ENCODE measurements at places on chromosomes 16 and 17. TPM values are rescaled to one million over a fixed set of nuclear protein-coding genes. Genes with fewer than 3 reads are reported as not detected.

- no peaks in the 10 kb centered on the region for H3K27me3 ChIP-seq
- H3K36me3 ChIP-seq, result no peaks in the 10 kb centered on the region
- H3K4me1 ChIP-seq, result no peaks in the 10 kb centered on the region
Observed at GRCh38 chr16:77744141-77744540, 21.8 kb downstream of the NUDT7 start.

GRCh38 chr16:86074651-86075487 lies 175.9 kb downstream of the IRF8 start:
- no peak overlapping the region for H3K27ac ChIP-seq
- peaks cover 9% of the 10 kb centered on the region for H3K4me1 ChIP-seq
- peaks cover 2% of the 10 kb centered on the region for H3K27me3 ChIP-seq
- no peaks in the 10 kb centered on the region for H3K36me3 ChIP-seq
- DNase-seq, result peak; percentile 52
- no peak overlapping the region for H3K4me3 ChIP-seq

- H3K36me3 ChIP-seq, result no peaks in the 10 kb centered on the region
- no peak overlapping the region for H3K4me3 ChIP-seq
- H3K27ac ChIP-seq, result no peak overlapping the region
- H3K4me1 ChIP-seq, result no peaks in the 10 kb centered on the region
Observed at GRCh38 chr17:50904518-50905459, 38.6 kb upstream of the TOB1 start.

- no peaks in the 10 kb centered on the region for H3K36me3 ChIP-seq
- no peak overlapping the region for H3K27ac ChIP-seq
- DNase-seq, result peak; percentile 54
- H3K27me3 ChIP-seq, result no peaks in the 10 kb centered on the region
- H3K4me3 ChIP-seq, result no peak overlapping the region
- peaks cover 26% of the 10 kb centered on the region for H3K4me1 ChIP-seq
Observed at GRCh38 chr17:78767806-78768205, 14.3 kb downstream of the CYTH1 start.

DNA sequence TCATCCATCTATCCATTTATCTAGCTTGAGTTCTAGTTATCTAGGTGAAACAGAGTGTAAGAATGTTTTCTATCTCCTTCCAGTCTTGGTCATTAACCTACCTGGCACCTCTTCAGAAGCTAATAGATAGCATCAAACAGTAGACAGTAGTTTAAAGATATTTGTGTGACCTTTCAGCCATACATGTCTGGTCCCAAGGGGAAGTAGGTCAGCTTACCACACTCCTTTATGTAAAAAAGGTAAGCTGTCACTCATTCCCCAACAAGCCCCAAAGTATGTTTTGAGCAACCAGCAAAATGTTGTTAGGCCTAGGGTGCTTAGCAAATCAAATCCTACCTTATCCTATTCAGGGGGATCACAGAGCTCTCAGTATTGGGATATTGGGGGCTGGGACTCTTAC lies 3.5 kb downstream of the KRT33B start:
- H3K27ac ChIP-seq, result no peak overlapping the region
- no peak for DNase-seq
- no peaks in the 10 kb centered on the region for H3K4me1 ChIP-seq
- H3K36me3 ChIP-seq, result no peaks in the 10 kb centered on the region
- H3K4me3 ChIP-seq, result no peak overlapping the region

Gene CACNG5
- not detected for polyA plus RNA-seq

- H3K4me1 ChIP-seq, result peaks cover 6% of the 10 kb centered on the region
- no peak overlapping the region for H3K4me3 ChIP-seq
- peaks cover 6% of the 10 kb centered on the region for H3K27me3 ChIP-seq
- DNase-seq, result no peak
- H3K36me3 ChIP-seq, result no peaks in the 10 kb centered on the region
Observed at GRCh38 chr17:21373696-21374440, 2.3 kb upstream of the KCNJ12 start.

DNA sequence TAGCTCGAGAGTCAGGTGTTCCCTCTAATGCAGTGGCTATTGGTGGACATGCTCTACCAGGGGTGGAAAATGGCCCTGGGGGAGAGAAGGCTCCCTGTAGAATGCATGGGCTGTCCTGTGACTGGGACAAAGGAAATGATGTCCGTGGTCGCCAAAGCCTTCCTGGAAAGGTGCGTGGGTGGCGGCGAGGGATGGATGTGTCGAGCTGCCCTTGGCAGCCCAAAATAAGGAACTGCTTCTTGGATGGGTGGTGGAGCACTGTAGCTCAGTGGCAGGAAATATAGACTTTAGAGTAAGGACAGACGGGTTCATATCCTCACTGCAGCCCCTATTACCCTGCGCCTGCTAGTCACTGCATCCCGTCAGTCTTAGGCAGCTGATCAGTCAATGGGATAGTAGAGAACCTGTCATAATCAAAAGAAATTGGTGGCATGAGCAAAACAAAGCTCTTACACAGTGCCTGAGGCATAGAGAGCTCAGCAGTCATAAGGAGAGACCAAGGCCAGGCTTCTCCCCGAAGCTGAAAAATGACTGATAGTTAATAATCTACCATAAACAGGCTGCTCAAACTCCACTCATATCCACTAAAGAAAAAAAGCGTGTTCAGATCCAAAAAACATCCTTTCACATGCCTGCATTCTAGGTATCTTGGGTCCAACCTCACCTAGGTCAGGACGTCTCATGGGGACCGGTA lies 123.5 kb upstream of the PLCG2 start:
- peaks cover 2% of the 10 kb centered on the region for H3K36me3 ChIP-seq
- DNase-seq, result no peak
- no peaks in the 10 kb centered on the region for H3K27me3 ChIP-seq
- no peak overlapping the region for H3K27ac ChIP-seq
- no peak overlapping the region for H3K4me3 ChIP-seq
- no peaks in the 10 kb centered on the region for H3K4me1 ChIP-seq

GRCh38 chr16:3513892-3514583 lies 13.2 kb downstream of the CLUAP1 start:
- no peak overlapping the region for H3K4me3 ChIP-seq
- no peaks in the 10 kb centered on the region for H3K4me1 ChIP-seq
- H3K36me3 ChIP-seq, result peaks cover 7% of the 10 kb centered on the region
- no peak overlapping the region for H3K27ac ChIP-seq

Gene PPP1R9B
- polyA plus RNA-seq, result 20.1 TPM

GRCh38 chr16:14423344-14423743 lies 206.7 kb downstream of the PARN start:
- H3K36me3 ChIP-seq, result no peaks in the 10 kb centered on the region
- no peak for DNase-seq
- no peaks in the 10 kb centered on the region for H3K27me3 ChIP-seq
- no peak overlapping the region for H3K4me3 ChIP-seq
- no peak overlapping the region for H3K27ac ChIP-seq

DNA sequence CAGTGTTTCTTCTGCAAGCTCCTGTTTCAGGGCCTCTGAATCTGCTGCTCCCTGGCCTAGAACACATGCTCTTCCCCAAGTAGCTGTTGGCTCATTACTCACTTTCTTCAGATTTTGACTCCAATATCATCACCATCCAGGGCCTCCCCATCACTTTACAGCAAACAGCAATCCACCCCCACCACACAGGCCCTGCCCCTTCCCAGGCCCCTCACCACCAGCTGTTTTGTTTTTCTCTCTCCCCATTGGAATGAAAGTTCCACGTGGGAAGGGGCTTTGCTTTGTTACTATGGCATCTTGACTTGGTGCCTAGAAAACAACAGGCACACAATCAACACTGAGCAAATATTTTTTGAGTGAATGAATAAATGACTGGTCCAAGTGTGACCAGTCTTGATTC lies 4.0 kb downstream of the TMEM170A start:
- no peak for DNase-seq
- H3K27ac ChIP-seq, result no peak overlapping the region

GRCh38 chr17:2238432-2239169 lies 65.0 kb downstream of the SMG6 start:
- peaks cover 30% of the 10 kb centered on the region for H3K4me1 ChIP-seq
- H3K27me3 ChIP-seq, result no peaks in the 10 kb centered on the region

DNA sequence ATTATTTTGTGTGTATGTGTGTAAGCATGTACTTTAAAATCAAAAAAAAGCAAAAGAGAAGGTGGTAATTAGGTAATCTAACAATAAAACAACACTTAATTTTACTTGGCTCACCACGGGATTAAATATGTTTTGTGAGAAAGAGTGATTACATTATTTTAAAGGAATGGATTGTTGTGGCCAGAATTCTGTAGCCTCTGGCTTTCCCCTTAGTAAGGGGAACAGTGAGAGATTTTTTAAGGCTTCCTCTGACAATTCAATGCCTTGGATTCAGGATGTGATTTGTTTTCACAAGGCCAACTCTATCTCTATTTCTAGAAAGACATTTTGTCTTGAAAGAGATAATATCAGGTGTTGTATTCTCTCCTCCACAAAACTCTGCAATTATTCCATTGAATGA lies 560.3 kb upstream of the CDH8 start:
- DNase-seq, result no peak
- H3K27ac ChIP-seq, result no peak overlapping the region
- H3K36me3 ChIP-seq, result no peaks in the 10 kb centered on the region

- no peaks in the 10 kb centered on the region for H3K4me1 ChIP-seq
- H3K36me3 ChIP-seq, result no peaks in the 10 kb centered on the region
- no peak for DNase-seq
- H3K4me3 ChIP-seq, result no peak overlapping the region
Observed at GRCh38 chr16:84455031-84455430, 49.4 kb downstream of the MEAK7 start.

DNA sequence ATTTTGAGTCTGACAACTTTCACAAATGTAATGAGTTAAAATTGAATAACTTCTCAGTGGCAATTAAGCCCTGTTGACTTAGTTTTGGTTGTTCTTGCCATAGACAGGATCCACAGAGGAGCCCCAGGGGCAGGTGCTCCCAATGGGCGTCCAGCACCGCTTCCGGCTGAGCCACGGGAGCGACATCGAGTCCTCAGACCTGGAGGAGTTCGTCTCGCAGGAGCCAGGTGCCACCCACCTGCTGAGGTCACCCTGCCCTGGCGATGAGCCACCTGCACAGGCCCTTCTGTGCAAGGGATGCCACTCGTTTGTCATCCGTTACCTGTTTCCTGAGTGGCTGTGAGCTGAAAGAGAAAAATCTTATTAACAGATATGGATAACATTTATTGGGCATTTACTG lies 10.7 kb downstream of the CCDC40 start:
- no peak overlapping the region for H3K4me3 ChIP-seq
- no peaks in the 10 kb centered on the region for H3K4me1 ChIP-seq
- no peaks in the 10 kb centered on the region for H3K36me3 ChIP-seq
- no peak for DNase-seq
- no peak overlapping the region for H3K27ac ChIP-seq
- H3K27me3 ChIP-seq, result no peaks in the 10 kb centered on the region
